ENCODE measurements at places on chromosomes 16 and 17. TPM values are rescaled to one million over a fixed set of nuclear protein-coding genes. Genes with fewer than 3 reads are reported as not detected.

The MVD gene
- total RNA-seq, result 30.3 TPM

The NUPR1 gene
- total RNA-seq, result 345 TPM

The TCAP gene
- total RNA-seq, result 0.71 TPM

The SMIM36 gene
- not detected for total RNA-seq

The PTX4 gene
- not detected for total RNA-seq

The TBC1D3C gene
- total RNA-seq, result 3.4 TPM

The GAS2L2 gene
- total RNA-seq, result 0.23 TPM

The C16orf92 gene
- total RNA-seq, result not detected

The RAB37 gene
- total RNA-seq, result not detected

DNA sequence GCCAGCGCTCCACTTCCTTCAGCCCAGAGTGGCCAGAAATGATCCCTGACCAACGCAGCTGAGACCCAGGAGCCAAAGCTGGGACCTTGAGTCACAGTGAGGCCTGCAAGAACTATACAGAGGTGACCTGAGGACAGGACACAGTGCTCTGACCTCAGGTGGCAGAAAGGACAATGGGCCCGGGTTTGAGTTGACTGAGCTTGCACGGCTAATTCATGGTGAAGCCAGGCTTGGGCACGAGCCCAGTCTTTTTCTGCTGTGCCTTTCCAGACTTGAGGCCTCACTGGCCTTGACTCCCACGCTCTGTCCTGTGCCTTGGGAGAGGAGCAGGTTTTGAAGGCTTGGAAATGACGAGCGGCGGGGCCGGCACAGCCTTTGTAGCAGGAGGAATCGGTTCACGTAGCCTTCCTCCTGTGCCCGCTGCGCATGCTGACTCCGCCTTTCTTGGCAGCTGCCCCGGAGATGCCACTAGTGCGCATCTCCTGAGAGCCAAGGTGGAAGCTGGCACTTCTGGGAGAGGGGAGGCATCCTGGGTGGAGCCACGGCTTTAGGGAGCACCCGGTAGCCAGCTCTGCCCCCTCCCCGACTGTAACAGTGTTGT is 34.9 kb downstream of the NDEL1 start:
- peaks cover 81% of the 10 kb centered on the region for H3K36me3 ChIP-seq
- peaks cover under 1% of the 10 kb centered on the region for H3K4me1 ChIP-seq
- H3K27me3 ChIP-seq, result no peaks in the 10 kb centered on the region
- no peak for DNase-seq
- no peak overlapping the region for H3K4me3 ChIP-seq

GRCh38 chr17:66302761-66303626 is 581 bp downstream of the PRKCA start:
- H3K4me3 ChIP-seq, result peak overlapping the region; percentile 96
- no peaks in the 10 kb centered on the region for H3K36me3 ChIP-seq
- H3K4me1 ChIP-seq, result peaks cover 35% of the 10 kb centered on the region

DNA sequence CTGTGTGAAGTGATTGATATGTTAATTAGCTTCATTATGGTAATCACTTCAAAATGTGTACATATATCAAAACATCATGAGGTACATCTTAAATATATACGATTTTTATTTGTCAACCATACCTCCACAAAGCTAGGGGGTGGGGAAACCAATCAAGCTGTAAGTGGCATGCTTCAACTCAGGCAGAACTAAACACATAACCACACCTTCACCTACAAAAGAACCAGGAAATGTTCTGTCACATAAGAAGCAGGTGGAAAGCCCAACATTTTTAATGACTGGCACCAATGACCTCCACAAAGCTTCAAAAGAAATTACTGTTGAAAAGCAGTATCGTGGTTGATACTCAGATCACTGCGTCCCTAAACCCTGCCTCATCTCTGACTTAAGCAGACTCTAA is 867.7 kb upstream of the EEF2KMT start:
- H3K4me3 ChIP-seq, result no peak overlapping the region
- H3K36me3 ChIP-seq, result no peaks in the 10 kb centered on the region
- H3K27me3 ChIP-seq, result no peaks in the 10 kb centered on the region

DNA sequence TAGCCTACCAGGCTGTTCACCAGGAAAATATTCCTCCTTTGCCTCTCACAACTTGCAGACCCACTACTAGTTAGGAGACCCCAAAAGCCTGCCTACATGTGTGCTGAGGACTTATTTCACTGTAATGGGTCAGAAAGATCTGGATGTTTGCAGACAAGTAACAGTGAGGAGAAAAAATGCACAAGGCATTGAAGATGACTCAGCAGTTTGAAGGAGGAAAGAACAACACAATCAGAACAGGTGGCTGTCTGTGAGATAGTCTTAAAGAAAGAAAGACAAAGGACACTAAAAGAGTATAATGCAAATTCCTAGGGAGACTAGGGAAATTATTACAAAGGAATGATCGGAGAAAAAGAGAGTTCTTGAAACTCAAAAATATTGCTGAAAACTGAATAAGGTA is 69.0 kb downstream of the ANKFN1 start:
- no peak overlapping the region for H3K27ac ChIP-seq
- no peak for DNase-seq
- H3K4me1 ChIP-seq, result peaks cover 6% of the 10 kb centered on the region
- no peaks in the 10 kb centered on the region for H3K27me3 ChIP-seq
- no peaks in the 10 kb centered on the region for H3K36me3 ChIP-seq
- H3K4me3 ChIP-seq, result no peak overlapping the region

GRCh38 chr17:63447471-63448009 is 1.4 kb upstream of the CYB561 start:
- H3K27ac ChIP-seq, result peak overlapping the region; percentile 90
- H3K27me3 ChIP-seq, result no peaks in the 10 kb centered on the region
- H3K4me1 ChIP-seq, result peaks cover 18% of the 10 kb centered on the region
- H3K4me3 ChIP-seq, result peak overlapping the region; percentile 68
- no peaks in the 10 kb centered on the region for H3K36me3 ChIP-seq
- DNase-seq, result no peak

GRCh38 chr17:1714427-1714979 is 4.3 kb upstream of the TLCD2 start:
- DNase-seq, result peak; percentile 97
- peaks cover 26% of the 10 kb centered on the region for H3K4me1 ChIP-seq
- peaks cover 27% of the 10 kb centered on the region for H3K36me3 ChIP-seq
- no peaks in the 10 kb centered on the region for H3K27me3 ChIP-seq
- peak overlapping the region; percentile 59 for H3K27ac ChIP-seq
- peak overlapping the region; percentile 87 for H3K4me3 ChIP-seq

- no peak overlapping the region for H3K27ac ChIP-seq
- H3K4me3 ChIP-seq, result no peak overlapping the region
- no peaks in the 10 kb centered on the region for H3K36me3 ChIP-seq
- DNase-seq, result no peak
- no peaks in the 10 kb centered on the region for H3K27me3 ChIP-seq
Measured at GRCh38 chr16:54883358-54883757, 47.3 kb upstream of the IRX5 start.

DNA sequence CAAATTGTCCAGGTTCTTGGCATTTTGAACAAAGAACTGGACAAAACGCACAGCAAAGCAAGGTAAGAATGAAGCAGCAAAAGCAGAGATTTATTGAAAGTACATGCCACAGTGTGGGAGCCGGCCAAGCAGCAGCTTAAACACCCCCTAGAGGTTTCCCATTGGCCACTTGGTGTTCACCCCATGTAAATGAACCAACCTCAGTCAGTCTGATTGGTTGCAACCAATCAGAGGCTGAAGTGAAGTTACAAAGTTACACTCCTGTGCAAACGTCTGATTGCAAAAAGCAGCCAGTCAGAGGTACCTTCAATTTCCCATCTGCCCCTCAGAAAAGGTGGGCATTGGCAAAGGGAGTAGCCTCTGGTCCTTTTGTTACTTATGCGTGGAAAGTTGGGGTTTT is 8.8 kb upstream of the ZNF263 start:
- H3K27me3 ChIP-seq, result no peaks in the 10 kb centered on the region
- no peak overlapping the region for H3K4me3 ChIP-seq
- H3K27ac ChIP-seq, result no peak overlapping the region
- no peaks in the 10 kb centered on the region for H3K4me1 ChIP-seq

DNA sequence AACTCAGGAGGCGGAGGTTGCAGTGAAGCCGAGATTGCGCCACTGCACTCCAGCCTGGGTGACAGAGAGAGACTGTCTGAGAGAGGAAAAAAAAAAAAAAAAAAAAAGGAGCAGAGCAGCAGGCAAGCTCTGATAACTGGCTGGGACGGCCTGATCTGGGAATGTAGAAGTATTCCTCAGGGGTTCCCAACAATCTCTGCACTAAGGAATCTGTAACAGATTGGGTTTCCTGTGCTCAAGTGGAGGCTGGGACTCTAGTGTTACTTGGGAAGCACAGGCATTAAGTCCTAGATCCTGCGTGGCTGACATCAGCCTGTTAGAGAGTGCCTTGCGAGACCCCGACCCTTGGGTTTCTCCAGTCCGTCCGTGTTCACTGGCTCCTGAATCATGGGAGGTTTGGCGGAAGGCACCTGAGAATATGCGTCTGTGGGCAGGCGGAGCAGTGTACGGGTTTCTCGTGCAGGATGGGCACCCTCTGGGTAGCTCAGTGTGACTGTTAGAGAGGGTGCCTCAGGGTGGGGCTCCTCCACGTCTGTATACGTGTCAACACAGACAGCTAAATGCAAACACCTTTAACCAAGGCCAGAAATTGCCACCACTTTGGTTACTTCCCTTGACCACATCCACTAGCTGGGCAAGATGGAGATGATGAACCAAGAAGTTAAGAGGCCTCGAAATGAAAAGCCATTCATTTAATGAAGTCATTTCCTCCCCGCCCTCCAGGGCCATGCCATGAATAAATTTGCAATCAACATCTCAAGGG is 174.9 kb upstream of the RPL38 start:
- H3K27ac ChIP-seq, result no peak overlapping the region
- no peaks in the 10 kb centered on the region for H3K4me1 ChIP-seq
- H3K4me3 ChIP-seq, result no peak overlapping the region
- H3K27me3 ChIP-seq, result peaks cover 92% of the 10 kb centered on the region

- DNase-seq, result no peak
- no peaks in the 10 kb centered on the region for H3K4me1 ChIP-seq
- H3K27me3 ChIP-seq, result peaks cover 12% of the 10 kb centered on the region
- no peaks in the 10 kb centered on the region for H3K36me3 ChIP-seq
Measured at GRCh38 chr16:52872731-52873130, 180.0 kb downstream of the CHD9NB start.

DNA sequence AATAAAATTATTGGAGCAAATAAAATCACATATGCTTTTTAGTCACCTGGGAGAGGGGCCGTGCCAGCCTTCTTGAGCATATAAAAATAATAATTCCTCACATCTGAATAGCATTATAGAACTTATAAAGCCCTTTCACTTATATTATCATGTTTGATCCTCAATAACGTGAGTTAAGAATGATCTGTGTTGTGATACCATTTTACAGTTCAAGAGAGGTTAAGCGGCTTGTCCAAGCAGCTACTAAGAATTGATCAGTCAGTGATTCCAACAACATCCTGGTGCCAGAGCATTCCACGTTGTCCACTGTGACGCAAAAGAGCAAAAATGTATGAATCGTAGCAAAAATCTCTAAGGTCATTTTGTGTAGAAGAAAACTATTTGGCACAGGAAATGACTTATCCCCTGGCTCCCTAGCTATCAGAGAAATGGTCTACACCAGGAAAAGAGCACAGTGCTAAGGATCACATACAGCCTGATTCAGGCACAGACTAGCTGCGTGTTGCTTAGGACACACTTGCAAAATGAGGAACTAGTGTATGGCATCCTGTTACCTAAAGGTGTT is 33.0 kb downstream of the ANKFN1 start:
- no peaks in the 10 kb centered on the region for H3K36me3 ChIP-seq
- no peak overlapping the region for H3K27ac ChIP-seq
- no peaks in the 10 kb centered on the region for H3K27me3 ChIP-seq
- no peaks in the 10 kb centered on the region for H3K4me1 ChIP-seq
- DNase-seq, result peak; percentile 33

GRCh38 chr17:40541060-40541872 is 24.0 kb downstream of the CCR7 start:
- H3K4me1 ChIP-seq, result peaks cover 25% of the 10 kb centered on the region
- H3K36me3 ChIP-seq, result no peaks in the 10 kb centered on the region
- H3K27me3 ChIP-seq, result no peaks in the 10 kb centered on the region
- H3K27ac ChIP-seq, result no peak overlapping the region

DNA sequence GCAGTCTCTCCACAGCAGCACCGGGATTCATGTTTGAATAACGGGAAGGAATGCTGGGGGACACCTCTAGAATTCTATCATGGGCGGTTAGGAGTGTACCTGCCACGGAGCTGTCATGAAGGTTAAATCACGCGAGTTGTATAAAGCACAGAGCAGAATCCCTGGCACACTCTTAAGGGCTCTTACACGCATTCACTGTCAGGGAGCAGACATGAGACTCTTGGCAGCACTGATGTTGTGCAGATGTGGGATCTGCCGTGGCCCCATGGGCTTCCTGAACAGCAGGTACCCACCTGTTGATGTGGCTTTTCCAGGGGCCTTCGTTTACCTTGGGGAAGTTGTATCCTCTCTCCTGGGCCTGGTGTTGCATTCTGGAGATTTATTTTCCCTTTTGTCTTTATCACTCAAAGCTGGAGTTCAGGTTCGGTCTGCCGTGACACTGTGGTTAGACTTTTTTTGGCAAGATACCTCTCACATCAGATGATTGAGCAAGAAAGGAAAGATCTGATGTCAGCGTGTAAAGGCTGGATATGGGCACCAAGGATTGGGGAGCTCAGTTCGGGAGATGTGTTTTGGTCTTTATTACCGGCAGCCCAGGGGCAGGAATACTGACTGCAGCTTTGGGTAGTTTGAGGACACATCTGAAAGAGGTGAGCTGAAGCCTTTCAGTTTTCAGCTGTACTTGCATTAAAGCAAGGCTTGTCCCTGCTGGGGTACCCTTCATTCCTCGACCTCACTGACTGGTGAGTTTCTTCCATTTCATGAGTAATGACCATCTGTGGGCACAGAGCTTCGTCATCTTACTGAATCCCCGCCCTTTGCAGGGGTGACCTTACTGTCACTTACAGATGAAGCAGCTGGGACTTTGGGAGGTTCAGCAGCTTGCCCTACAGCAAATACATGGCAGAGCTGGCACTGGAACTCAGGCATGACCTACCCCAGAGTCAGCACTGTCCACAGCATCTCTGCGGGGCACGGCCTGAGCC is 19.3 kb downstream of the KNOP1 start:
- peak; percentile 69 for DNase-seq
- H3K27me3 ChIP-seq, result no peaks in the 10 kb centered on the region
- H3K36me3 ChIP-seq, result peaks cover 69% of the 10 kb centered on the region
- peak overlapping the region; percentile 61 for H3K27ac ChIP-seq

GRCh38 chr16:52552643-52553042 is 5.7 kb upstream of the TOX3 start:
- no peak overlapping the region for H3K4me3 ChIP-seq
- peak; percentile 34 for DNase-seq

GRCh38 chr16:13997933-13998332 is 73.2 kb upstream of the MRTFB start:
- no peak overlapping the region for H3K4me3 ChIP-seq
- no peak overlapping the region for H3K27ac ChIP-seq
- no peak for DNase-seq
- H3K36me3 ChIP-seq, result no peaks in the 10 kb centered on the region

Data from MCF 10A (cell line).